ENCODE measurements at places on chromosomes 2 and 18. TPM values are rescaled to one million over a fixed set of nuclear protein-coding genes. Genes with fewer than 3 reads are reported as not detected.

DNA sequence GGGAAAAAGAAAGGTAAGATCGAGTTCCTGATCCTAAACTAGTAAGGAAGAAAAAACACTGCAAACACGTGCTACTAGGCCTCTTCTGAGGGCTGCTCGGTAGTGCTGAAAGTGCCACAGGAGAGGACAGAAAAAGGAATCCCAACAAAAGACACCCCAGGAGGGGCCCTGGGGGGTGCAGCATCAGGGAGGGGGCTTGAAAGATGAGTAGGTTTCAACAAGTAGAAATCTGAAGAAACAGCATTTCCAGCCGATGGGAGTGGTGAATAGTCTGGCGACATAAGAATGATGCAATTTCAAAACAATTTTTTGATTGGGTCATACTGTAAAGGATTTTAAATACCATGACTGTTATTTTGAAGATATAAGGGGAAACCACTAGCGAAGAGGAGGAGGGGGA is 98.6 kb downstream of the NOL10 start:
- DNase-seq: no peak

- peak; percentile 65 for DNase-seq
Measured at GRCh38 chr2:219496825-219497494, 1.7 kb upstream of the GMPPA start.

DNA sequence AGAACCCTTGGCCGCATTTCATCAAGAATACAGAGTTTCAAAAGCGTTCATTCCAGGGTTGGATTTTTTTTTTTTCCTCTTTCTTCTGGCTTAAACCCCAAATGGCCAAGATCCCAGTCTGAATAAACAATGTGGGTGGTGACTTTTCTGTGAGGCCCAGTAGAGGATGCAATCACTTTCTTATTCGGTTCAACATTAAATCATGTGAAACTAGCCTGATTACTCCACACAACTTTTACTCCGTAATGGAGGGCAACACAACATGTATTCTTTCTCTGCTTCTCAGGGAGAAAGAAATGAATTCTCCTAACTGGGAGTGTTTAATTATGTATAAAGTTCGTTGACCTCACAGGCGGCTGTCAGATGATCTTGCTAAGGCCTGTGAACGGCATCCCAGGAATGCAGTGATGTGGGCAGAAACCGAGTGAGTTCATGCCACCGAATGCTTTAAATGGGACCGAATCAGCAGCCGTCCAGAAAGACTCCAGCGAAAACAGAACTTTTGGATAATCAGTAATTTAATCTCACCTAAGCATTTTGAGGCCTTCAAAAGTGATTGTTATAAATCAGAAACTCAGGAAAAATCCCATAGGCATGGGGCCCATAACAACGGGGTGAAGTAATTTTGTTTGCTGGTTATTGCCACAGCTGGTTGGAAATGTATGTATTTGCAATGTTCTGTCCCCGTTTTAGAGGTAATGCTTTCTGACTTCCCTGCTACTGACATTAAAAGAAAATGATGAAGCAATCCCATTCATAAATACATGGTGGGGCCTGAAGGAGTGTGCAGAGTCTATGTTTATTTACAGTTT is 81.5 kb downstream of the BCL2 start:
- peak; percentile 77 for DNase-seq

DNA sequence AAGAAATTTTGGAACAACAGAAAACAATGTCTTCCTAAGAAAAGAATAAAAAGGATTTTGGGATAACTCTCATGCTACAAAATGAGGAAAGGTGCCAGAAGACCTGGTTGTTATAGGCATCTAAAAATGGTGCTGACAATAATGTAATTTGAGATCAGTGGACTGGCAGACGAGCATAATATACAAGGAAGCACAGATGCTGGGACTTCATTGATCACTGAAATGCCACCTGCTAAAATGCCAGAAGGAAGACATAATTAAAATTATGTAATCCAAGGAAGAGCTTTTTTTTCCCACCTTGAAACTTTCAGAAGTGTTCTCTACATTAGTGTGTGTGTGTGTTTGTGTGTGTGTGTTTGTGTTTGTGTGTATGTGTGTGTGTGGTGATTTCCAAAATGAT is 535.9 kb downstream of the XIRP2 start:
- DNase-seq: no peak

DNA sequence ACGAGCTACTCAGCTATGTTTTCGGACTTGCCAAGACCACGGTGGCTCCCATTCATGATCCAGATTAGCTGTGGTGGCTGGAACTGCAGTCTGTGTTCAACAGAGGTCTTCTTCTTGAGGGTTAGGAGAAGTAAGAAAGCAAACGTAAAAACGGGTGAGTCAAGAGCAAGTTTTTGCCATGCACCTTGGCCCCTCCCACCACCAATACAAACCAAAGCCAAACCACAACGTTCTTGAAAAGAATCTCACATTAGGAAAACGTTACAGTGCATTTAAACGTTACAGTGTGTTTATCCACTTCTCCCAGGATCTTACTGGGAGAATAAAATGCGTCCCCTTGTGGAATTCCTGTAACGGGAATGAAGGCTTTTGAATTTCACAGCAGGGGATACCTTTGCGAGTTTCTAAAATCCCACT is 725 bp downstream of the FBXO48 start:
- DNase-seq: no peak

- DNase-seq: no peak
Measured at GRCh38 chr2:212027681-212028628, 510.6 kb downstream of the ERBB4 start.

DNA sequence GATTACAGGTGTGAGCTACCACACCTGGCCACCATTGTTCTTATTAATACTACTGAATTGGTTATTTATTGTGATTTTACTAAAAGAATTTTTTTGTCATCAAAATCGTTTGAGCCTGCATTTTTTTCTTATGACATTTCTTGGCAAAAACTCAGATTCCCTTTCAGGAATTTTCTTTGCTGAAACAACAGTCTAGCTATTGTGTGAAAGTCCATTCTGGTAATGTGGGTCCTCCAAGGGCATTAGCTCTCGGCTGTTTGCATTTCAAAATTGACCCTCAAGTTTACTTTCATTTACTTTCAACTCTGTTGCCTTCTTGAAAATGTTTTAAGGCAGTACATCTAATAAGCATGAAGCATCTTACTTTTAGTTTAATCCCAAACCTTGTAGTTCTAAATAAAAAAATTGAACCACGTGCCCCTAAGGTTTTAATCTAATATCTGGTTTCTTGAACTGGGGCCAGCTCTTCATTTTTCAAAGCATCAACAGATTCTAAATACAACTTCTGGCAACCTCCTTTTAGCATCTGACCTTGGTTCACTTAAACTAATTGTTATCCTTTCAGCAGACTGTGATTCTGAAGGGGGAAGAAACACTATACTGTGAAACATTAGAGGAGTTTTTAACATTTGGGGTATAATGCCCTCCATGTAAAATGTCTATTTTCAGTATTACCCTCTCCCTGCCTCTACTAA is 325.2 kb upstream of the RAB12 start:
- DNase-seq: no peak

- DNase-seq: peak; percentile 79
Measured at GRCh38 chr18:67183398-67183797, 333.1 kb downstream of the DSEL start.

DNA sequence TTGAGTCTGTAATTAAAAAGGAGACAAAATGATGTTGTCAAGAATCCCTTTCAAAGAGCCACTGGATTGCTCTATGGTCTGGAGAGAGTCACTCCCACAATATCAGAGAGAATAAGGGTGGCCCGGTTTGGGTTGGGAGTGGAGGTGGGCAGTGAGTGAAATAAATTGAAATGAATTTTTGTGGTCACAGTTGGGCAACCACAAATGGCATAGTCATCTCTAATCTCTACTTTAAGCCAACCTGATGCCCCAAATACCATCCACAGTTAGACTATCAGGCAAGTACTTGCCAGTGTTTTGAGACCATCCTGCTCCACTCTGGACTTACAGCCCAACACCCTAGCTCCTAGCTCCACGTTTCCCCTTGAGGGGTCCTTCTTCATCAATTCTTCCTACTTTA is 559.7 kb downstream of the BCL11A start:
- no peak for DNase-seq

DNA sequence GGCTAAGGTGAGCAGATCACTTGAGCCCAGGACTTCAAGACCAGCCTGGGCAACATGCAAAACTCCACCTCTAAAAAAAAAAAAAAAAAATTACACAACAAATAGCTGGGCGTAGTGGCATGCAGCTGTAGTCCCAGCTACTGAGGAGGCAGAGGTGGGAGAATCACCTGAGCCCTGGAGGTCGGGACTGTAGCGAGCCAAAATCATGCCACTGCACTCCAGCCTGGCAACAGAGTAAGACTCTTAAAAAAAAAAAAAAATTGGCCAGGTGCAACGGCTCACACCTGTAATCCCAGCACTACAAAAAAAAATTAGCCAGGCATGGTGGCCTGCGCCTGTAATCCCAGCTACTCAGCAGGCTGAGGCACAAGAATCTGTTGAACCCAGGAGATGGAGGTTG is 7.3 kb downstream of the STARD7 start:
- no peak for DNase-seq

GRCh38 chr2:203797276-203797675 is 70.3 kb upstream of the CTLA4 start:
- no peak for DNase-seq

DNA sequence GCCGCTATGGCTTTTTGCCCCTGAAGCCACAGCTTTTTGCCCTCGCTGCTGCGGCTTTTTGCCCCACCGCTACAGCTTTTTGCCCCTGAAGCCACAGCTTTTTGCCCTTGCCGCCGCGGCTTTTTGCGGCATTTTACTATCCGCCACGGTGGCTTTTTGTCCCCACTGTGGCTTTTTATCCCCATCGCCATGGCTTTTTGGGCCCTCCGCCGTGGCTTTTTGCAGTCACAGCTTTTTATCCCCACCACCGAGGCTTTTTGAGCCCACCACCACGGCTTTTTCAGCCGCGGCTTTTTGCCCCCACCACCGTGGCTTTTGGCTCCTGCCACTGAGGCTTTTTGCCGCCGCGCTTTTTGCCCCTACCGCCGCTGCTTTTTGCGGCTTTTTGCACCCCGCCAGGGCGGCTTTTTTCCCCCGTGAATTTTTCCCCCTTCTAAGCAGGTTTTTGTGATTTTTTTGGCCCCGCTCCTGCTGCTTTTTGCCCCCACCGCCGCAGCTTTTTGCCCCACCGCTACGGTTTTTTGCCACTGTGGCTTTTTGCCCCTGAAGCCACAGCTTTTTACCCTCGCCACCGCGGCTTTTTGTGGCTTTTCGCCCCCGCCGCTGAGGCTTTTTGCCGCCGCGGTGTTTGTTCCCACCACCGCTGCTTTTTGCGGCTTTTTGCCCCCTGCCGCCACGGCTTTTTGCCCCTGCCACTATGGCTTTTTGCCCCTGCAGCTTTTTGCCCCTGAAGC is 2797.2 kb upstream of the TEKT4 start:
- DNase-seq: no peak

DNA sequence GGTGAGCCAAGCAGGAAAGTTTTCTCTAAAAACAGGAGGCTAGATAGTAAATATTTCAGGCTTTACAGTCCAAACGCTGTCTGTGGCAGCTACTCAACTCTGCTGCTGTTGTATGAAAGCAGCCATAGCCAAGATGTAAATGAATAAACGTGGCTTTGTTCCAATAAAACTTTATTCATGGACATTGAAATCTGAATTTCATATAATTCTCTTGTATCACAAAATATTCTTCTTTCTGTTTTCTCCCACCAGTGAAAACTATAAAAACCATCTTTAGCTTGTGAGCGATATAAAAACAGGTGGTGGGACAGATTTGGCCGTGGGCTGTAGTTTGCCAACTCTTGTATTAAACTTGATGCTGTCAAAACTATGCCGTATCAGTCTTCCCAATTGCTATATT is 333.0 kb downstream of the PTPRM start:
- DNase-seq: no peak

- DNase-seq: peak; percentile 81
Measured at GRCh38 chr2:12096051-12096787, 349.8 kb downstream of the LPIN1 start.

DNA sequence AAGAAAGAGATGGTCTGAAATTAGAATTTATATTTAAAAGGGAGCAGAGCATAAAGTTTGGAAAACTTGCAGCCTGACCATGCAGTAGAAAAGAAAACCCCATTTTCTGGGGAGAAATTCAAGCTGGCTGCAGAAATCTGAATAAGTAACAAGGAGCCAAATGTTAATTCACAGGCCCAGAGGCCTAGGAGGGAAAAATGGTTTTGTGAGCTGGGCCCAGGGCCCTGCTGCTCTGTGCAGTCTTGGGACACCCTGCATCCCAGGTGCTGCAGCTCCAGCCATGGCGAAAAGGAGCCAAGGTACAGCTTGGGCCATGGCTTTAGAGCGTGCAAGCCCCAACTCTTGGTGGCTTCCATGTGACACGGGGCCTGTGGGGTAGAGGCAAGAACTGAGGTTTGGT is 41.3 kb downstream of the CFAP36 start:
- DNase-seq: no peak

DNA sequence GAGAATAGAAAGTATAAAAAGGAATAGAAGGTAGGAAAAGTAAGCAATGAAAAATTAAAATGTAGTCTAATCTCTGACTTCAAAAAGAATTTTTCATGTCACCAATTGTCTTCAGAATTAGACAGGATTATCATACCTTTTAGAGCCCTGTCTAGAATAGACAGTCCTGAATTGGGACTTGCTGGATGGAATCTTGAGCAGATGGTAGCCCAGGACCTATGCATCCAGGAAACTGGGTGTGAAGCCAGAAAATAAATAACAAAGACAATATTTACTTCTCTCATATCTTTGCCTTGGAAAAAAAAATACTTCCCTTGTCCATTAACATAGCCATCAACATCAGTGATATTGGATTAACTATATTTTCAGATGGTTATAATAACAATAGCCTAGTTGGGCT is 97.8 kb upstream of the UNC80 start:
- no peak for DNase-seq

- peak; percentile 28 for DNase-seq
Measured at GRCh38 chr2:10333247-10333613, 30.5 kb downstream of the HPCAL1 start.

IMPACT gene
- 42.1 TPM for total RNA-seq

CLHC1 gene
- 3.1 TPM for total RNA-seq

SERPINB4 gene
- 1.1 TPM for total RNA-seq

ZNF385B gene
- total RNA-seq: 1.5 TPM

BUB1 gene
- 184 TPM for total RNA-seq

DNAH7 gene
- 0.27 TPM for total RNA-seq

SKA1 gene
- total RNA-seq: 25.1 TPM

EFHD1 gene
- 3.4 TPM for total RNA-seq

MTLN gene
- 34.1 TPM for total RNA-seq

IL1F10 gene
- not detected for total RNA-seq

Data from GM23338 (cell line).